GM18507 (cell line): ENCODE measurements at places on chromosomes 13 and 19.

- DNase-seq, result no peak
Observed at GRCh38 chr13:77168237-77168636, 141.3 kb upstream of the FBXL3 start.

- DNase-seq, result no peak
Observed at GRCh38 chr19:2135474-2136402, 15.6 kb downstream of the AP3D1 start.

- no peak for DNase-seq
Observed at GRCh38 chr19:32863841-32864240, 5.7 kb downstream of the SLC7A9 start.

- no peak for DNase-seq
Observed at GRCh38 chr13:111123221-111123620, 8.1 kb downstream of the ARHGEF7 start.

DNA sequence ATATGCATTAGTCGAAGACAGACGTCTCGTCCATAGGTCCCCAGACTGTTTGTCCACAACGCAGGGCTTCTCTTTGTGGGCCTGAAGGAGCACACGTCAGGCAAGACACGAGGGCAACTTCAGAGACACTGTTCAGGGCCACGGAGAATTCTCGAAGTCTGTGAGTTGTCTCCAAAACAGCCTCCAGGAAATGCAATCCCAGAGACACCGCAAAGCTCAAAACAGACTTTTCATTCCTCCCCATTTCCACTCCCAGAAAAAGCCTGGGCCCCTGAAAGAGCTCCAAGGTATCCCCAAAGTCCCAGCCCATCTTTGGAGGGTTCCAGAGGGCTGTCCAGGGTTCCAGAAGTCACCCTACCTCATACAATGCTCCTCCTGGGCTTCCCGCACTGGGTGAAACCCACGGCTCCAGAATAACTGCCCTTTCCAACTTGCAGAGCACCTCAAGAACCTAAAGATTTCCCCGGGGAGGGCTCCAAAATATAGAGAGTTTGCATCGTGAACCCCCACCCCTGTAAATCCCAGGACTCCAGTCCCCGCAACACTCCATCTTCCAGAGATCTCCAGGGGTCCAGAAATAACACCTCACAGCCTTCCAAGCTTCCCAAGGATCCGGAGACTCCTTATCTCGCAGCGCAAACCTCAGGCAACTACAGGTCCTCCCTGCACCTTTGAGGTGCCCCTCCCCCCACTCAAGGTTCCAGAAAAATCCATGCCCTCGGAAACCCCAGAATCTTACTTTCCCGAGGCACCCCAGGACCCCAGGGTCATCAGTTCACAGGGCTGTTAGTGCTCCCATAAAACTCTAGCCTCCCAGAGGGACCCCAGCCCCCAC, 687 bp upstream of the FTL start:
- DNase-seq, result no peak

GRCh38 chr19:10587022-10587838, at the start of gene AP1M2:
Gene AP1M2, minus strand, starts transcription at chr19:10587312. Its CDS starts 81 bp downstream, at chr19:10587231.
- no peak for DNase-seq

GRCh38 chr19:7926021-7926726, at the start of gene CTXN1:
Gene CTXN1, minus strand, starts transcription at chr19:7926135. Its CDS starts 597 bp downstream, at chr19:7925538.
- peak; percentile 66 for DNase-seq

- no peak for DNase-seq
Observed at GRCh38 chr19:32373585-32374295, 28.3 kb downstream of the ZNF507 start.

- no peak for DNase-seq
Observed at GRCh38 chr19:41479757-41480191, 36.8 kb downstream of the ERICH4 start.

GRCh38 chr19:33275933-33276619, 26.3 kb downstream of the CEBPA start:
- no peak for DNase-seq

DNA sequence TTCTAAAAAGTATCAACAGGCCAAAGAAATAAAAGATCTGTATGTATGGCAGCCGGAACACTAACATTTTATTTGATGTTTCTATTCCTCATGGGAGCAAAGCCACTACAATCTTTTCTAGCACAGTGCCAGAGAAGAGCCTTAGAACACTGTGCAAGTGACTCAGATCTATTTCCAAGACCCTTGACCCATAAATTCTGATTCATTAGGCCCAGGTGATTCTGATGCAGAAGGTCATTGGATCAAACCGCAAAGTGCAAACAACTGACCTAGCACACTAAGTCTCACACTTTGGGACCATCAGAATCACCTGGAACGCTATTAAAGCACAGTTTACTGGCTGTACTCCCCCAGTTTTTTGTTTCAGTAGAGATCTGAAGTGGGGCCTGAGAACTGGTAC, 87.6 kb downstream of the MYCBP2 start:
- DNase-seq, result no peak

- peak; percentile 69 for DNase-seq
Observed at GRCh38 chr19:34364830-34365462, at the start of gene GPI. Gene GPI, plus strand, starts transcription at chr19:34365196. Its CDS starts 71 bp downstream, at chr19:34365267.

GRCh38 chr19:30023330-30023729, 81.3 kb downstream of the URI1 start:
- DNase-seq, result no peak

GRCh38 chr19:41887711-41888382, 4.9 kb downstream of the ARHGEF1 start:
- no peak for DNase-seq

DNA sequence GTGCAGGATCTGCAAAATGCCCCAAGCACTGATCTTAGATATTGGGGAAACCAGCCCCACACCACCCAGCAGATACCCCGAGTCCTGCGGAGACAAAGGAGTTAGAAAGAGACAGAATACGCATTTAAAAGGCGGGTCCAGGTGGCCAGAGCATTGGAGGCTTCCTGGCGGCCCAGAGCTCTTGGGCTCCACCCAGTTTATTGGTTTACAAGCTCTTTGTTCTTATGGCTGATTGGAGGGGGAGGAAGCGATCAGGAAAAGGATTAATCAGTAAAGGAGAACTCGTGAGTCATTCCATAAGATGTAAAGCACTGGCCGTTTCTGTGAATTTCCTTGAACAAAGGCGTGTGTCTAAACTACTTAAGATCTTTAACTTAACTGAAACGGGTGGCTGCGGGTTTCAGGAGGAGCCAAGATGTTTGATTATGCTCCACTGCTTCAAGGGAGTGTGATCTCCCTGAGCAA, 926 bp downstream of the ZNF587 start:
- DNase-seq, result no peak

GRCh38 chr19:50312967-50313811, 16.0 kb downstream of the KCNC3 start:
- DNase-seq, result no peak

DNA sequence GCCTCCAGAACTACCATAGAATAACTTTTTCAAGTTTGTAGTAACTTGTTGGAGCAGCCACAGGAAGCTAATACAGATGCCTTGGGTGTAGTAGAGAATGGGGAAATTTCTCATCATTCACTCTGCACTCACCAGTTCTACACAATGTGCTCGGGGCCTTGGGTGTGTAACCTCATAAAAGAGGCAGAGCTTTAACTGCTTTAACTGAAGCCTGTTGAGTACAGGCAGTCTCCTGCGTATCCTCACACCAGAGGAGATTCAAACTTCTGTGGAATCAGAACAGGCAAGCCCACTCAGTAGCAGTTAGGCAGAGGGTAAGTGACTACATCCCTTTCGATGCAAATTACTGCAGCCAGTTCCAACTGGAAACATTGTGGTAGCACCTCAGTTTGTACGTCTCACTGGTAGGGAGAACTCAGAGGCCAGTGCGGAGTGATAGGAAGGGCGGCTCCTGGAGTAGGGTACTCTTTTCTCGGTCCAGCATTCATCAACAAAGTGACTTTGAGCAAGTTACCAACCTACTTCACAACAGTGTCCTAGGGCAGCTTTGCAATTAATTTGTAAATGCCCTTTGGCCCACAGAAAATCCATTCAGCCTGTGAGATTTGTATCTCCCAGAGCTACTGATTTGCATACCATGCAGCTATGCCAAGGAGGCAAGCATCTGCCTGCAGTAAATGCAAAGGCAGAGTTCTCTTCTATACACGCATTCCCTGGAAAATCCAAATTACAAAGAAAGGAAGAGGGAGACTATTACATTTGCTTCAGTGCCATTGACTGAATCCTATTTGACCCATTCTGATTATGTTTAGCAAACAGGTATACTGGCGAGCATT, 904.3 kb downstream of the DIAPH3 start:
- DNase-seq, result no peak

DNA sequence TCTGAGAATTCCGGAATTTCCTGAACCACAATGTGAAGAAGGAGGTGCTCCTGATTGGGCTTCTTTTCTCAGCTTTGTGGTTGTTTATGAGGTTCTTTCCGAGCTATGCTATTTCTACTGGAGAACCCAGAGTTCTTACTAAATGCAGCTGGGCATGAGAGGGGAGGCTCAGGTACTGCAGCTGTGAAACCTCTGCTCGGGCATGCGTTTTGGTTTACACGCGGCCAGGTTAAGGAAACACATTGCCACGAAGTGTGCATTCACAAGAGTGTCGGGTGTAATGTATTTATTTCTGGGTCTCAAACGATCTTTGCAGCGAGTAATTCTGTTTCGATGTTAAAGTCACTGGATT, 661 bp upstream of the MIR17HG start:
- DNase-seq, result no peak

- peak; percentile 54 for DNase-seq
Observed at GRCh38 chr19:2327773-2328400, 499 bp downstream of the LSM7 start.

- no peak for DNase-seq
Observed at GRCh38 chr13:67148161-67148571, 82.0 kb downstream of the PCDH9 start.

DNA sequence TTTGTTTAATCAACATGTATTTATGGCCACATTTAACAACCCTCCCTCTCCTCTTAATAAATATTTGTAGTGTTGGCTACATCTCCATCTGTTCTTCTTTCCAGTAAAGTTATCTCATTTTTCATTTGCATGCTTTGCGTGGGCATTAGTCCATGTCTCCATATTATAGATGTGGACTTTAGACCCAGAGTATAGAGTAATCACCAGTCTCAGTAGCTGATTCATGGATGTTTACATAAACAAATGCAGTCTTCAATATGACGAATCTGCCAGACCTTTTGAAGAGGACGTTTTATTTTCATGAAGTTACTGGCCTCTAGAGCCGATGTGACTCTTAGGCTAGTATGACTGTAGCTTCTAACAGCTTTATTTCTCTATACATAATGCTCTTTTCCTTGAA, 1546.2 kb downstream of the OLFM4 start:
- no peak for DNase-seq

- DNase-seq, result no peak
Observed at GRCh38 chr19:50549059-50549926, 18.9 kb downstream of the LRRC4B start.

GRCh38 chr13:29196409-29197074, 376.4 kb downstream of the MTUS2 start:
- no peak for DNase-seq

DNA sequence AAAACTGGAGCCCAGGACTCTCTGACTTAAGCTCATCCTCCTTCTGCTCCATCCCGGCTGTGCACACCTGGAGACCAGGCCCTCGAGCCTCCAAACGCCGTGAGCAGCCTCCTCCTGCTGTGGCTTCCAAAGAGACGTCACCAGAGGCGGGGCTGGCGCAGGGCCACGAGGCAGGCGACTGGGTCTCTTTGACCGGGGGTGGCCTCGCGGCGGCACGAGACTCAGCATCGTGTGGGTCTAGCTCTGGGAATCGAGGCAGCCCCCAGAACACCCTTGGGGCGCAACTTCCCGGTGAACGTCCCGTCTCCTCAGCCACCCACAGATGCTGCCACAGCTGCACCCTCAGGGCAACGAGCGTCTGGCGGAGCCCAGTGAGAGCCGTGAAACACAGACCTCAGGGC, 22.8 kb downstream of the RASA3 start:
- DNase-seq, result no peak

- DNase-seq, result peak; percentile 22
Observed at GRCh38 chr19:10797541-10798256, 38.3 kb downstream of the TMED1 start.

DNA sequence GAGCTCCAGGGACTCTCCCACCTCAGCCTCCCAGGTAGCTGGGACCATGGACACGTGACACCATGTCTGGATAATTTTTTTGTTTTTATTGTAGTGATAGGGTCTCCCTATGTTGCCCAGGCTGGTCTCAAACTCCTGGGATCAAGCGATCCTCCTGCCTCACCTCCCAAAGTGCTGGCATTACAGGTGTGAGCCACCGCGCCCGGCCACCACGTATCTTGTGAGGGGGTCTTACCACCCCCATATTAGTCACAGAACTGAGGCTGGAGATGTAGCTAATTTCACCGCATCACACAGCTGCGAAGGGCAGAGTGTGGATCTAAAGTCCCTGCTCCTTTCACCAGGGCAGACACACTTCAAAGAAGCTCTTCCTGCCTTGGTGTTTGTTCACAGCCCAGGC, 211.8 kb upstream of the SOX1 start:
- DNase-seq, result no peak

DNA sequence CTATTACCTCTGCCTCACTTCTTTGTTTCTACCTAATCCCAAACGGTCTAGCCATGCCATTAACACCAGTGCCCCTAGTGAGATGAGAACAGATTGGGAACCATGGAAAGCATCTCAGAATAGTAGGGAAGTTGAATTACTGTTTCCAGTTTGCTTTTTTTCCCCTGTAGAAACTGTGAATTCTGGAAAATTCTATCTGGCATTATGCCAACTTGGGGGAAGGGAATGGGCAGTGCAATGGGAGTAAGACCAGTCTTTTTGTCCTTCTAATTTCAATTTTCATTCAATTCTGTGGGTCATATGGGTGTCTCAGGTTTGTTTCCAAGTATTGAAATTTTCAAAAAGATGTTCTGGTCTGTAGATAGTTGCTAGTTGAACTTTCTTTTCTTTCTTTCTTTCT, 1666.1 kb downstream of the SLITRK1 start:
- DNase-seq, result no peak

GRCh38 chr19:3798137-3798536, 12.0 kb upstream of the MATK start:
- DNase-seq, result no peak

DNA sequence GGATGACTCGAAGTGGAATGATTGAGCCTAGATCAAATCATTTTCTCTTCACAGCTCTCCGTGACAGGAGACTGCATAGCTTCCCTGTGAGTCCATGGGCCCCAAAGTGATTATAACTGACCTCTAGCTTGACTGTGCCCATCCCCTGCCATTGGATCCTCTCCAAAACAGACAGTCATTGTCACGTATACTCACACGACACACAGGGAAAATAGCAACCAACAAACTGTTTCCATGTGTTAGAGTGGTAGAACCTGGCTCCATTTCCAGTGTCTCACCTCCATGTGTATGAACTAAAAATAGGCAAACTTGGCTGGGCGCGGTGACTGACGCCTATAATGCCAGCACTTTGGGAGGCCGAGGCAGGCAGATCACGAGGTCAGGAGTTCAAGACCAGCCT, 48.8 kb upstream of the NPAS1 start:
- DNase-seq, result no peak

GRCh38 chr13:94433055-94433961, 46.2 kb downstream of the DCT start:
- DNase-seq, result no peak

- no peak for DNase-seq
Observed at GRCh38 chr13:46668302-46668720, 115.3 kb downstream of the LRCH1 start.
